Stimulated activated naive CD8-positive, alpha-beta T cell treated with anti-CD3 and anti-CD28 coated beads, Interleukin-15, amount 100 ng/mL, for 72 hours (primary cell): ENCODE measurements at places on chromosomes 16 and 17.

DNA sequence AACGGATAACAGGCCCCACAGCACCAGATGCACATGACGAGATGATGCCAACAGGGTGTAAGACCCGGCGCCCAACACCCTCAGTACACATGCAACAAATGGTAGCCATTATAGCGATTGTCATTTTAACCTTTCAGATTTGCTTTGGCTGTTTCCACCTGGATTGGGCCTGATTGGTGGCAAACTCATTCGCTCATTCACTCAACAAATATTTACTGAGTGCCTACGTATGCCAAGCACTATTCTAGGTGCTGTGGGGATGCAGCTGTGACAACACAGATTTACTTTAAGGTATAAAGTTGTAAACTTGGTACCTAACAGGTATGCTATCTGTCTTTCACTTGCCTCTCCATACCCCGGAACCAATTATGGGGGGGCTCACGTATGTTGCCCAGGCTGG lies 66.8 kb downstream of the SRCIN1 start:
- DNase-seq = no peak

GRCh38 chr17:9702914-9703780 lies 57.8 kb downstream of the USP43 start:
- no peak for DNase-seq

- DNase-seq = no peak
Measured at GRCh38 chr17:65389426-65389825, 172.0 kb downstream of the AXIN2 start.

DNA sequence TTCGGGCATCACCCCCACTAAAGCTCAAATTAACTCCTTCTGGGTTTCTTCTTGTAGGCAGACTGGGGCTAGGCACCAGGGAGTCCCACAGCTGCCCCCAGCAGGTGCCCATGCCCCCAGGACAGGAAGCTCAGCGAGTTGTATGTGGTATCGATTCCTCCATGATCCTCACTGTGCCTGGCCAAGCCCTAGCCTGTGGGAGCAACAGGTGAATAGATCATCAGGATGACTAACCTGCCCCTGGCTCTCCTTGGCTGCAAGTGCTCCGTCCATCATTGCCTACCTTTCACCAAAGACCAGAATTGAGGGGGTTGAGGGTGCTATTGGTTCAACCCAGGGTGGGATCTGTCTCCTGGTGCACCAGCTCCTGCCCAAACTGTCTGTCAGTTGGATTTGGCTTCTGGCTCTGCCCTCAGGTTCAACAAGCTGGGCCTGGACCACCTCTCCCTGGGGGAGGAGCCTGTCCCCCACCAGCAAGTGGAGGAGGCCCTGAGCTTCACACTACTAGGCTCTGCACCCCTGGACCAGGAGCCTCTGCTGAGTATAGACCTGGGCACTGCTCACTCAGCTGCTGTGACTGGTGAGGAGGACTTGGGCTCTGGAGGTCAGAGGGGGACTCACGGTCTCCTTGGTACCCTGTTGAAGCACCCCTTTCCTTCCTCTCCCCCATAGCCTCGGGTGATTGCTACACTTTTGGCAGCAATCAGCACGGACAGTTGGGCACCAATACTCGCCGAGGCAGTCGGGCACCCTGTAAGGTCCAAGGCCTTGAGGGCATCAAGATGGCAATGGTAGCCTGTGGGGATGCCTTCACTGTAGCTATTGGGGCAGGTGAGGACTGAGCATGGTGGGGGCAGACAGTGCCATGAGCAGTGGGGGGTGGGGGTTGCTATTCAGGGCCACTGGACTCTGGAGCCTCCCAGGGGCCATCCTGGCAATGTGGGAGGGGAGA lies 3.1 kb upstream of the TRAF4 start:
- no peak for DNase-seq

- DNase-seq = no peak
Measured at GRCh38 chr17:39927929-39928857, 661 bp downstream of the LRRC3C start.

DNA sequence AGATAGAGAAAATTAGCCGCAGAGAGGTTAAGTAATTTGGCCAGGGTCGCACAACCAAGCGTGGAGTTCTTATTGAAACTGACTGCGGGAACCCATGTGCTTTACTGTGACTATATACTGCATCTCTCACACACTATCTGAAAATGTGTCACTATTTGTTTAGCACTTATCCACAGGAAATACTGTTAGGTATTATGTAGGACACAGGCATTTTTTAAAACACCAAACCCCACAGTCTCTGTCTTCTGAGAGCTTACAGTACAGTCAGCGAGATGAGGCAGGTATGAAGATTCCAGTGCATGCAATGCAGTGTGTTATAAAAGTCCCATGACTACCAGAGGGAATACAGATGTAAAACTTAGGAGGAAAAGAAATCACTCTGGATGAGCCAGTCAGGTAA lies 11.3 kb downstream of the RBL2 start:
- DNase-seq = no peak

DNA sequence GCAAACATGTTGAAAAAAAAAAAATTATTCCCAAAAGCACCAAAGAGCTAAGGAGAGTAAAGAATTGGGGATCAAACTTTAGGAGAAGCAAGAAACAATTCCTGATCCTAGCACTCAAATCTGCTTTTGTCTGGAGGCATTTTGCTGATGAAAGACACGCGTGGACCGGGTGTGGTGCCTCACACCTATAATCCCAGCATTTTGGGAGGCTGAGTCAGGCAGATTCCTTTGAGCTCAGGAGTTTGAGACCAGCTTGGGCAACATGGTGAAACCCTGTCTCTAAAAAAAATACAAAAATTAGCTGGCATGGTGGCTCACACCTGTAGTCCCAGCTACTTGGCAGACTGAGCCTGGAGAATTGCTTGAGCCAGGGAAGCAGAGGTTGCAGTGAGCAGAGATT lies 35.4 kb downstream of the ZFP90 start:
- DNase-seq = no peak

DNA sequence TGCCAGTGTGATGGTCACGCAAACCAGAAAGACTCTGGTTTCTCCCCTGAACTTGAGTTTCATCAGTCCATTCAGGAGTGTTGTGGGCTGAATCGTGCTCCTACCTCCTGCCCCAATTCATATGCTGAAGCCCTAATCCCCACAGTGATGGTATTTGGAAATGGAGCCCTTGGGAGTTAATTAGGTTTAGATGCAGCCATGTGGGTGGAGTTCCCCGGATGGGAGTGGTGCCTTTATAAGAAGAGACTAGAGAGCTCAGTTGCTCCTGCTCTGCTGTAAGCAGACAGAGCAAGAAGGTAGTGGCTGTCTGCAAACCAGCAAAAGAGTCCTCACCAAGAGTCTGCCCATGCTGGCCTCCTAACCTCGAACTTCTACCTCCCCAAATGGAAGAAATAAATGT lies 160.3 kb upstream of the DYNLRB2 start:
- DNase-seq = no peak

- no peak for DNase-seq
Measured at GRCh38 chr17:29091606-29092289, 48.8 kb downstream of the PIPOX start.
